ENCODE measurements at places on chromosomes 5 and 9. TPM values are rescaled to one million over a fixed set of nuclear protein-coding genes. Genes with fewer than 3 reads are reported as not detected.

The MLANA gene
- not detected for total RNA-seq

The PDE8B gene
- total RNA-seq, result not detected

The PLEKHG4B gene
- total RNA-seq, result 0.05 TPM

The CD14 gene
- total RNA-seq, result 0.21 TPM

The FOXD4L6 gene
- not detected for total RNA-seq

The ANP32B gene
- 239 TPM for total RNA-seq

The CDX1 gene
- total RNA-seq, result not detected

The ANXA2R gene
- total RNA-seq, result 5.2 TPM

The GDNF gene
- not detected for total RNA-seq

The PCDHGB1 gene
- 0.16 TPM for total RNA-seq

The DMRT3 gene
- total RNA-seq, result not detected

The TNFSF8 gene
- 0.11 TPM for total RNA-seq

The GPR151 gene
- total RNA-seq, result not detected

The TAF11L3 gene
- total RNA-seq, result not detected

The OBP2B gene
- total RNA-seq, result not detected

The SLC36A2 gene
- not detected for total RNA-seq

The PCSK5 gene
- total RNA-seq, result 0.11 TPM

The ARAP3 gene
- 0.08 TPM for total RNA-seq

The IRGM gene
- total RNA-seq, result not detected

The S1PR3 gene
- 0.18 TPM for total RNA-seq

The GBGT1 gene
- 1.3 TPM for total RNA-seq

The PGM5 gene
- 0.19 TPM for total RNA-seq

The FGD3 gene
- 13.2 TPM for total RNA-seq

The TRIM36 gene
- not detected for total RNA-seq

The SOWAHA gene
- not detected for total RNA-seq

The ZDHHC11B gene
- total RNA-seq, result not detected

The LECT2 gene
- total RNA-seq, result not detected

The SVEP1 gene
- total RNA-seq, result 0.03 TPM

The ELOVL7 gene
- 0.95 TPM for total RNA-seq

The DMAC1 gene
- total RNA-seq, result 65.4 TPM

The TRIM7 gene
- 0.38 TPM for total RNA-seq

The QRFP gene
- total RNA-seq, result not detected

The OR1J4 gene
- total RNA-seq, result not detected

The FREM1 gene
- total RNA-seq, result 0.11 TPM

The SLC12A2 gene
- total RNA-seq, result 20.5 TPM

The CERCAM gene
- total RNA-seq, result 1.2 TPM

All from GM12878 (cell line).